B cell (primary cell): ENCODE measurements at places on chromosomes 5 and 9. TPM values are rescaled to one million over a fixed set of nuclear protein-coding genes. Genes with fewer than 3 reads are reported as not detected.
A peak's percentile ranks its signal among the peaks of the same experiment; 100 is the strongest.

The BRD3 gene
- polyA plus RNA-seq: 8.9 and 16.2 TPM in 2 replicates

The IFNE gene
- polyA plus RNA-seq: not detected in 2 replicates

GRCh38 chr9:134179595-134179917, 15.2 kb upstream of the RNU6ATAC start:
- no peak for DNase-seq

DNA sequence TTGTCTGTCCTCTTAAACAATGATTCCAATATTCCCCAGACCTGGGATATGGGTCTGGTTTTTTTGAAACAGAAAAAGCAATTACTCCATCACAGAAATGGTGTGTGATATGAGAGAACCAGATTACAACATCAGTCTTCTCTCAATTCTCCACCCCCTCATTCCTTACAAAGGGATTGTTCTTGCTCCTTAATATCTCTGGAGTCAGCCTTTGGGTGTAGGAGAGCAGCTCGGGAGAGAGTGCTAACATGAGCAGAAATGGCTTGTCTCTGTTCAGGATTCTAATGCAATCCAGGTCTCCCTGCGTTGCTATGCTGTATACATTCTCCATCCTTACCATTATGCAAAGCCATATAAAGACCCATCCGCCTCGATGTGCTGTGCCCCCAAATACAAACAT, 32.7 kb downstream of the ZFAND5 start:
- no peak for DNase-seq

GRCh38 chr5:120692325-120692724, 228.2 kb downstream of the PRR16 start:
- DNase-seq: no peak

DNA sequence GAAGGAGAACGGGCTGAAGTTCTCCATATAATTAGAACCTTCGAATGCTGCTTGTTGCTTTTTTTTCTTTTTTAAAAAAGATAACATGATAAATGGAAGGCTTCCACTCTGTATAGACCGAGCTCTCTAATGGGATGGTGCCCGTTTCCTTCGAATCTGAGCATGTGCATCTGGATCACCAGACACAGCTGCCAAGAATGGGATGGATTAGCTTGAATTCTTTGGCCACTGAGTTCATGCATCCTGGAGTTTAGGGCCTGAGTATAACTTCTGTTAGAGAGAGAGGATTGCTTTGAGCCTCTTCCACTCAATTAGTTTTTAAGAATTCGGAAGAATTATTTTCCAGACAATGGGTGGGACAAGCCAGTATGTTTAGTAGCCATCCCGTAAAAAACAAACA, 93.7 kb upstream of the GDNF start:
- no peak for DNase-seq

DNA sequence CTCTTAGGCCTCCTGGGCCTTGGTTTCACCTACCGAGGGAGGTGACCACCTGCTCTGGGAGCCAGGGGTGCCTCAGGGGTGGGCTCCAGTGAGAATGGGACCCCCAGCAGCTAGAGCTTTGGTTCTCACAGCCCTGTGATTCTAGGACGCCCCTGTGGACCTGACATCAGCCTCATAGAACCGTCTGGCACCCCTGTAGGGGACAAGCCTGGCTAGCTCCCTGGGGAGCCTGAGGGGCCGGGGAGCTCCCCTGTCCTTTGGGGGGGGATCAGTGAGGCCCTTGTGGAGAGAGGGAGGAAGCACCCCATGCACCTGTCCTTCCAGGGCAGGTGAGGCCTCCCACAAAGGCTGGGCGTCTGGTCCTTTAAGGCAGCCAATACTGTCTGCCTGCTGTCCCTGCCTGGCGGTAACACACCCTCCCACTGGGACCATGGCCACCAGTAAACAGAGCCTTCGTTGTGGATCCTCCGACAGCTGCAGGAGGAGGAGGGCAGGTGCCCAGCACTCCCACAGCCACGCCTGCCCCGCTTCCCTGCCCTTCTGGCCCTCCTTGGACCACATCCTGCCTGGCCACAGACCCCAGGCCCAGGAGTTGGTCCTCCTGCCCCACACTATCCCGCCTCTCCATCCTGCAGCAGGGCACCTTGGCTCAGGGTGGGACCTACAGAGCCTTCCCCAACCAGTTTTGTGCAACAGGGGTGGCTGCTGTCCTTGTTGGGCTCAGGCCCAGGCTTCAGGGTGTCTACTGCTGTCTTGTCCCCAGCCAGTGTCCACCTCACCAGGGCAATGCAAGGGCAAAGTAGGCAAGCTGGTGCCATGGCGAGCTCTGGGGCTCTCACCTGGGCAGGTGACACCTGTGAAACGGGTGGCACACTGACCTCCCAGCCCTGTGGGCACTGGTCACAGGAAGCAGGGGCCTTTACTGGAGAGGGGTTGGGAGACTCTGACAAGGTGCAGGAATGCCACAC, 3.0 kb upstream of the TUBB4B start:
- DNase-seq: peak; percentile 33

DNA sequence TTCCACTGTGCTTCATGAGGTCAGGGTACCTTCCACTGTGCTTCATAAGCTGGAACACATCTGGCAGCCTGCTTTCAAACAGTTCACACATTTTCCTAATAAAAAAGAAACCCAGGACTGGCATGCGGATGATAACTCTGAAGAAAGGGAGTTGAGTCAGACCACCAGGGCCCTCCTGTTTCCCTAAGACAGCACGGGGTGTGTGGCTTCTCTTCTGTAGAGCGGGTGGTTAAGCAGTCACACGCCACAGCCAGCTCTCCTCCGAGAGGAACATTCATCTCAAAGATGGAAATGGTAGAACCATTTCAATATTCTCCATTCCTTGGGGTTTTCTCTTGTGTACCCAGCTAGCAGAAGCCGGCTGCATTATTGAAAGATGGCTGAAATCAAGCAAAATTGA, 128.1 kb upstream of the LMX1B start:
- no peak for DNase-seq

GRCh38 chr9:70413464-70413798, 1.0 kb downstream of the KLF9 start:
- no peak for DNase-seq

DNA sequence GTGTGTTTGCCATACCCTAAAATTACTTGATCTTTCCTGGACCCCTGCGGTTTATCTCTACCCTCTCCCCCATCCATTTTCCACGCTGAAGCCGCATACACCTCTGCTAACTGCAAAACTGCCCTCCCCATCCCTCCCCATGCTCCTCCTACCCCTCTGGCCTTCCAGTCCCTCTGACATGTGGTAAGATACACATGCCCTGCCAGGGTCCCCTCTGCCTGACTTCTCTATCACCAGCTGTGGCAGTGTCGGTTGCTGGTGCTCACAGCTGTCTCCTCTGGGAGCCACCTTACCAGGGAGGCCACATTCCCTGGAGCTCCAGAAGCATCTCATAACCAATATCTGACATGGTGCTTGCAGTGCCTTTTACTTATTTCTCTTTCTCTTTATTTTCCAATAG, 58.9 kb upstream of the COL15A1 start:
- no peak for DNase-seq

DNA sequence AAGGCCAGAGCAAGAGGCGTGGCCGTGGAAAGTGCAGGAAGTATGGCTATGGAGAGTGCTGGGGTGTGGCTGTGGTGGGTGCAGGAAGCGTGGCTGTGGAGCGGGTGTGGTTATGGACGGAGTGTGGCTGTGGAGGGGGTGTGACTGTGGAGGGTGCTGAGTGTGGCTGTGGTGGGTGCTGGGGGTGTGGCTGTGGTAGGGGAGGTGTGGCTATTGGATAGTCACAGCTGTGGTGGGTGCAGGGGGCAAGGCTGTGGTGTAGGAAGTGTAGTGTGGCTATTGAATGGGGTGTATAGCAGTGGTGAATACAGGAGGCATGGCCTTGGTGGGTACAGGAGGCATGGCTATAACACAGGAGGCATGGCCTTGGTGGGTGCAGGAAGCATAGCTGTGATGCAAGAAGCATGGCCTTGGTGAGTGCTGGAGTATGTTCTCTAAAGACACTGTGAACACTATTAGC, 40.8 kb upstream of the SPATA31C2 start:
- no peak for DNase-seq

The ADRB2 gene
- 2.6 and 6.0 TPM in 2 replicates for polyA plus RNA-seq

The INSL6 gene
- polyA plus RNA-seq: not detected in 2 replicates

The OSMR gene
- polyA plus RNA-seq: not detected in 2 replicates

GRCh38 chr9:35666045-35666444, 1.1 kb upstream of the ARHGEF39 start:
- DNase-seq: no peak

- DNase-seq: peak; percentile 86
Measured at GRCh38 chr5:67206929-67207328, 10.3 kb upstream of the CD180 start.

GRCh38 chr5:171622010-171622409, 163.6 kb upstream of the SMIM23 start:
- DNase-seq: no peak

DNA sequence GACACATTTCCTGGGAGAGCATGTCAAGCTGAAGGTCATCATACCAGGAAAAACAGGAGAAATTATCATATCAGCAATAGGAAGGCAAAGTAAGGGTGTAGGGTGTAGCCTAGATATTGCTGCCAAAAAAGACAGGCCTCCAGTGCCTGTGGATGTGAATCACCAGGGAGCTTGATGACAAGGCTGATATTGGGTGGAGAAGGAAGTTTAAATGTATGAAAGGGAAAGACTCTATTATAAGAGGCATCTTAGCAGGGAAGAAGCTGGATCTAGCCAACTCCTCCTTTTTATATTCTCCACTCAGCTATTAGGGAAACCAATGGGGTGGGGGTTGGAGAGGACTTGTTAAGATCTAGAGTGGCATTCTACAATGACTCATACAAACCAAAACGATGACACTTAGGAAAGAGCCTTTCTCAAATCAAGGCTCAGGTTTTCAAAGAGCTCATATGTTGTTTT, 13.4 kb upstream of the TXNDC8 start:
- no peak for DNase-seq

The CCDC187 gene
- polyA plus RNA-seq: 1.5 and 3.1 TPM in 2 replicates

The CDX1 gene
- polyA plus RNA-seq: not detected in 2 replicates

The IFNA21 gene
- polyA plus RNA-seq: not detected in 2 replicates

DNA sequence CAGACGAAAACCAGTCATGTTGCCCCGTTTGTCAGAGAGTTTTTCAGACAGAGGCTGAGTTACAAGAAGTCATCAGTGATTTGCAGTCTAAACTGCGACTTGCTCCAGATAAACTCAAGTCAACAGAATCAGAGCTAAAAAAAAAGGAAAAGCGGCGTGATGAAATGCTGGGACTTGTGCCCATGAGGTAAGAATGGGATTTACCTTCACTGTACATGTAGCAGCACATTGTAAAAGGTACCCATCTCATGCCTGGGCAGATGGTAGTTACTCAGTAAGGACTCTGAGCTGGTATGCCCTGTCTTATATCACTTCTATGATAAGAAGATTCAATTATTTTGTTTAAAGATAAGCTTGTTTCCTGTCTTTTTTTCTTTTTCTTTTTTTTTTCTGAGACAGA, 38.8 kb downstream of the RAD50 start:
- no peak for DNase-seq

GRCh38 chr9:110707419-110707818, 38.8 kb downstream of the MUSK start:
- DNase-seq: no peak

DNA sequence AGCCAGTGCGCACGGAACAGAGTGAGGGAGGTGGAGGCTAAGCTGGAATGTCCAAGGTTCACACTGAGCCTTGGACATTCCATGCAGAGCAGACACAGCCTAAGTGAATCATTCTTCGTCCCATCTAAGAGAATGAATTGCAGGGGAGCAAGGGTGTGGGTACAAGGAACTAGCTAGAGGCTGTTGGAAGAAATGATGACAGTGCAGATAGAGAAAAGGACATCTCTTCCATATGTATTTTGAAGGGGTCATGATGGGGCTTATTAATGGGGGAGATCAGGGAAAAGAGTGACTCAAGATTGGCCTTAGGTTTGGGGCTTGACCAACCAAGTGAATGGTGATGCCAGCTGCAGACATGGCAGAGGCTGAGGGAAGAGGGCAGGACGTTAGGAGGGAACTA, 59.2 kb downstream of the MTX3 start:
- no peak for DNase-seq

The PPP3R2 gene
- polyA plus RNA-seq: not detected in 2 replicates

DNA sequence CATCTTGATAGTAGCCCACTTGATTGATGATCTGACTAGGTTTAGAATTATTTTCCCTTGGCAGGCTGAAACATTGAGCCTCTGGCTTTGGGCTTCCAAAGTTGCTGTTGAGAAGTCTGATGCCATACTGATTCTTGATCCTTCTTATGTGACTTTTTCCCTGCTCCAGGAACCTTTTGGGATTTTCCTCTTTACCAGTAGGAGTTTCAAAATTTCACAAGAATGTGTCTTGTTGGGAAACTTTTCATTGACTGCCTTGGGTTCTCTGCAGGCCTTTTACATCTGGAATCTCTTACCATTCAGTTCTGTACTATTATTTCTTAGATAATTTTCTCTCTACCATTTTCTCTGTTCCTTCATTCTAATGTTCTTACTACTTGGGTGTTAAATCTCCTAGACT, 20.0 kb downstream of the STC2 start:
- DNase-seq: no peak

The PDCD1LG2 gene
- polyA plus RNA-seq: not detected in 2 replicates

- no peak for DNase-seq
Measured at GRCh38 chr9:13395156-13395555, 115.7 kb upstream of the MPDZ start.

GRCh38 chr5:137054335-137054734, 444.8 kb downstream of the SPOCK1 start:
- DNase-seq: no peak

The FST gene
- not detected in 2 replicates for polyA plus RNA-seq

The FOXD4L5 gene
- not detected in 2 replicates for polyA plus RNA-seq

DNA sequence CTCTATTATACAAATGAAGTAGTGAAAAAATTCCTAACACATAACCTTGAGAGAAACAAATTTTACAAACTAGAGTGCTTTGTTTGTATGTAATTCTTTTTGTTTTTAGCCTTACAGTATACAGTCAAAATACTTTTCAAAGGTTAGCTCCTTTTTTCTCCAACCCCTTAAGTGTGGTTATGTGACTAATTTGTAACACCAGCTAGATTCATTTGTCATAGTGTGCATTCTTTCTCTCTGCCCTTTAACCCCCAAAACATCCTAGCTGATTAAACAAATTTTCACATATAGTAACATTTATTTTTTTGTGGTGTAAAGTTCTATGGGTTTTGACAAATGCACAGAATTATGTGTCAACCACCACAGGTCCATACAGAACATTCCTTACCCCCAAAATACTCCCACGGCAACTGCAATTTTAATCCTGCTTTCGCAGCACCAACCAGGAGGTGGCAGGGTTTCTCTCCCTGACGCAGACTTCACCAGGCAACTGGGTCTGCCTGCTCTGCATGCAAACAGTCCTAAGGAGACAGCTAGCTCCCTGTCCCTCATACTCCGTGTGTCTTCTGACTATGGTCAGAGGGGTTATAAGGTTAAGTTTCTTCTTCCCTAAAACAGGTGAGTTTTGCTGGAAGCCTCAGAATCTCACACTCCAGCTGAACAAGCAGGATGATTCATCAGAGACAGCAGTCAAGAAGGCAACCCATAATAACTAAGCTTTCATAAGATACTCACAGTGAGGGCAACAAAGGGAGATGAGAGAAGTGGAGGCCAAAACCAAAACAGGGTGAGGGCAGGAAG, 44.5 kb upstream of the NR5A1 start:
- DNase-seq: no peak
